ENCODE measurements at places on chromosomes 3 and 15.

- no peak for DNase-seq
These were observed 47.7 kb upstream of the GYG1 start for GRCh38 chr3:148943506-148944205.

DNA sequence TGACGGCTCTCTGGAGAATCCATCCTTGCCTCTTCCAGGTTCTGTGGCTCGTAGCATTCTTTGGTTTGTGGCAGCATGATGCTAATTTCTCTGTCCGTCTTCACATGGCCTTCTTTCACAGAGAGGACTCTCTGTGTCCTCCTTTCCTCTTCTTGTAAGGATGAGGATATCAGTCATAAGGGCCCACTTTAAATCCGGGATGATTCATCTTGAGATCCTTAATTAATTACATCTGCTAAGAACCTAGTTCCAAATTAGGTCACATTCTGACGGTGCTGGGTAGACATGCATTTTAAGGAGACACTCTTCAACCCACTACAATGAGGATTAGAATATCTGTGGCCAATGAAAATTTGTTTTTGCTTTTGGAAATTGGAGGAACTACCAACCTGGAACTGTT lies 15.7 kb upstream of the GXYLT2 start:
- DNase-seq: no peak

GRCh38 chr15:35466476-35466875 lies 79.5 kb downstream of the DPH6 start:
- DNase-seq: no peak

- no peak for DNase-seq
These were observed 529.9 kb upstream of the ROBO1 start for GRCh38 chr3:80297720-80298119.

DNA sequence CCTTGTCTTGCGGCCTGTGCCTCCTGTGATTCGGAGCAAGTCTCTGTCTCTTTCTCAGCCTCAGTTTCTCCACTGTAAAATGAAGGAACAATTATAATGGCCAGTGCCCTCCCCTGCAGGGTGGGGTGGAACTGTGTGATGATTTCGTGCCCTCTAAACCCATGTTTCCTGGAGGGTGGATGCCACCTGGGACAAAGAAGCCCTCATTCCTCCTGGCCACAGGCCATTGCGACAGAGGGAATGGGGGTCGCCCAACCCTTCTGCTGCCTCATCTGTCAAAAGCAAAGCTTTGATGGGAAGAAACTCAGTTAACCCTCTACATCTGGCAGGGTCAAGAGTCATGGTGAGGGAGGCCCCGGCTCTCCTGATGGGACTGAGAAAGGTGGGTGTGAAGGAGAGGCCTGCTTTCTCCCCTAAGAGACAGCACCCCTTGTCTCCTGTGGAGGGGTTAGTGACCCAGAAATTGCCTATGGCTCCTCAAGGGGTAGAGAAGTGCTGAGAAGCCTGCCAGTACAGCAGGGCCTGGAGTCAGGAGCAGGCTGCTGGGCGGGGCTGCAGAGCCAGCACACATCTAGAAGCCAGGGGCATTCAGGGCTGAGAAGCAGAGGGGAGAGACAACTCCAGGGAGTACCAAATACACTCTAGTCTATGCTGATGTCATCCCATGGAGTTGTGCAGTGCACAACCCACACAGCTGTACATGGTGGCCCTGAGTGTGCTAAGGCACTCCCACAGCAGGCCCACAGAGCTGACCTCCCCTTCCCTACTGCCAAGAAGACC lies 61.0 kb downstream of the PLXNA1 start:
- no peak for DNase-seq

DNA sequence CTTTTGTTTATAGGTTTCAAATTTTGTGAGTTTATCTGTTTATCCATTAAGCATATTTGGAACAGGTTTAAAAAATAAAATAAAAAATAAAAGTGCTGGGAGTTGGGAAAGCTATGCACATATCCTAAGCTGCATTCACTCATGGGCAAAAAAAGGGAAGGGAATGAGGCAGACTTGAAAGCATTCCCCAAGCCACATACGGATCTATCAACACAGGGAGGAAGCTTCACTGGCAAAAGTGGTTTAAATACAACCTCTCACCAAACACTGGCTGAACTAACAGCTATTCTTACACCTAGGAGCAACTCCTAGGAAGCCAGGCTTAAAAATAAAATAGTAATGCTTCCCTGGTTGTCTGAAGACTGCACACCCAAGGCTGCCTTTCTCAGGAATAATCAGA lies 101.2 kb downstream of the PCCB start:
- no peak for DNase-seq

GRCh38 chr15:85745023-85745422 lies 49.7 kb downstream of the KLHL25 start:
- no peak for DNase-seq

- DNase-seq: no peak
These were observed 134.9 kb downstream of the EPHB1 start for GRCh38 chr3:134929976-134930375.

DNA sequence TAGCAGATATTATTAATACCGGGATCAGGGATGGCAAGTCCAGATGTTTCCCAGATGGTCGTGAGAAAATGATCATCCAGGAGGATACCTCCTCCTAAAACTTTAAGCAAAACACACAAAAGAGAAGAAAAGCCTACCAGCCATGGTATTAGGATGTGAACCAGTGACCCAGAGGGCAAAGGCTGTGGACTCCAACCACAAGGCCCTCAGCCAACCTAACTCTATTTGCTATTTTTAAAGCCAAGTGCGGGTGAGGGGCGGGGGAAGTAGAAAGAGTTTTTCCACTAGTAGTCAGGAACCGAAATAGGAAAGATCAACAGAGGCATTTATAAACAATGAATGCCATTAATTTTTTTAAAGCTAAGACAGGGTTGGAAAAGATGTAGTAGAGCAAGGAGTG lies 77.4 kb downstream of the STAC start:
- no peak for DNase-seq

GRCh38 chr15:90365414-90366055 lies 13.5 kb downstream of the ZNF774 start:
- no peak for DNase-seq
